ENCODE measurements at places on chromosomes 1 and 21. TPM values are rescaled to one million over a fixed set of nuclear protein-coding genes. Genes with fewer than 3 reads are reported as not detected.

GRCh38 chr1:147924813-147925212 is 3.4 kb upstream of the GPR89B start:
- no peak for DNase-seq

DNA sequence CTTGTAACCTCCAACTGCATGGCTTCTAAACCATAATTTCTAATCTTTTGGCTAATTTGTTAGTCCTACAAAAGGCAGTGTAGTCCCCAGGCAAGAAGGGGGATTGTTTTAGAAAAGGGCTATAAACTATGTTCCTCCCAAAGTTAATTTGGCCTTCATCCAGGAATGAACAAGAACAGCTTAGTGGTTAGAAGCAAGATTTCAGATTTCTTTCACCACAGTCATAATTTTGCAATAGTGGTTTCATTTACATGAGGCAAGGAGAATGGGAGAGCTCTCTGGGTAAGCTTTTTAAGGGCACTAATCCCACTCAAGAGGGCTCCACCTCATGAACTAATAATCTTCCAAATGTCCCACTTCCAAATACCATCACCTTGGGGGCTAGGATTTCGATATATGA is 1353.9 kb downstream of the NCAM2 start:
- no peak for DNase-seq

GRCh38 chr1:78760858-78761257 is 111.2 kb downstream of the IFI44 start:
- DNase-seq: no peak

PLXNA2 gene
- 0.71 TPM for total RNA-seq

DNA sequence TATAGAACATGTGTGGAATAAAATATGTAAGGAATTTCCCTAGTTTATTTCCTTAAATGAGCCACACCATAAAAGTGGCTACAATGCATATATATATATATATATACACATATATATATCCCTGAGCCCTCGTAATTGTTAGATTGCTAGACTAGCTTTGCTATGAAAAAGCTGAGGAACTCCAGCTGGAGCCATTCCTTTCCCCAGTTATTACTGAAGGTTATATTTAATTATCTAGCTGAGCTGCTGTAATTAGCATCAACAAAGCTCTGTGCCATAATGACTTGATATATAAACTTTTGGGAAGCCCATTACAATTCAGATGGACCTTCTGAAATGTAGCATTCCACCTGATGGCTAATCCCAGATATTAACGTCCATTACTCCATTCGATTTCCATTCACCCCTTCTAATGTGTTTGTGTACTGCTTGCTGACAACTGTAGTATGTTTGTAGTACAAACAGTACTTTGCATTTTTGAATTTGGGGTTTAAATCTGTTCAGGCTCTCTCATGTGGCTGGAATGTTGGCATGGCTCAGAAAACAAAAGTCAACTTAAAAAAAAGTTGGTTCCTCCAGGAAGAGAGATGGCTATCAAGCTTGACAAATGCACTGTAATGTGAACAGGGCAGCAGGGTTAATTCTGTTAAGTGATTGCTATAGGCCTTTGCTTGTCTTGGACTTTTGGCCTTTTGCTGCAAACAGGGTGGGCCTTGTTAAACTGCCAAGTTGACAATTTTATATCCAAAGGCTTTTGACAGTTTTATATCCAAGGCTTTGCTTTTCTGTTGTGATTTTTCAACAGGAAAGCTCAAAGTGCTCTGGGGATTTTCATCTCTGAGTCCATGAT is 170.0 kb downstream of the LTN1 start:
- DNase-seq: no peak

KCNE1 gene
- total RNA-seq: 0.26 TPM

PRDM16 gene
- total RNA-seq: 0.22 TPM

DNA sequence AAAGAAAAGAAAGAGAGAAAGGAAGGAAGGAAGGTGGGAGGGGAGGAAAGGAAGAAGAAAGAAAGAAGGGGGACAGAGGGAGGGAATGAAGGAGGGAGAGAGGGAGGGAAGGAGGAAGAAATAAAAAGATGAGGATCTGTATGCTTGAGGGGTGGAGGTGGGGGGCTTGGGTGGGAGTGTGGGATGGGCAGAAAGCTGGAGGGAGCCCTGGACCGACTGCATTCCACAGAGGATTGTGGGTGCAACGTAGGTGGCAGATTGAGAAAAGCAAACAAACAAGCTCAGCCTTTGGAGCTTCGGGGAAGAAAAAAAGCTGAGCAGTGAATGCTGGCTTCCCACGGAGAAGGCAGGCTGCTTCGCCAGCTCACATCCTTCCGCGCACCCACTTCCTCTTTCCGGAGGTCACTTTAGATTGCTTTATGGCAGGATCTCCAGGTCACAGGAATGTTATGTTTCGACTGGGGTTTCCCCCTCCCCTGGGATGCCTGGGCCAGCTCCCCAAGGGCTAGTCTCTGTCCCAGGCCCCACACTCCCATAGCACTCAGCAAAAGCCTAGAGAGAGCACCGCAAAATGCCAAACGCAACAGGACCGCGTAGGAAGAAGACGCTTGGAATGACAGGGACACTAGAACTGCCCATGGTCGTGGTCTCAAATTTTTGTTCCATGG is 20.7 kb upstream of the LGALS8 start:
- DNase-seq: no peak

CACNA1E gene
- 0.08 TPM for total RNA-seq

KIAA0040 gene
- total RNA-seq: 17.0 TPM

TMEM269 gene
- total RNA-seq: not detected

- DNase-seq: no peak
Measured at GRCh38 chr1:52192436-52192835, 50.5 kb downstream of the ZFYVE9 start.

SLC35F3 gene
- total RNA-seq: 1.7 TPM

LRRC39 gene
- 0.69 TPM for total RNA-seq

Measured in activated T-cell treated with anti-CD3 and anti-CD28 coated beads, Interleukin-2, amount 50 U/mL, for 4 hours (primary cell).